Activated CD4-positive, alpha-beta T cell treated with anti-CD3 and anti-CD28 coated beads, Interleukin-2, amount 50 U/mL, for 16 hours (primary cell): ENCODE measurements at places on chromosomes 5 and 9.

GRCh38 chr9:134811673-134812342 is 68.8 kb upstream of the FCN2 start:
- DNase-seq, result no peak

DNA sequence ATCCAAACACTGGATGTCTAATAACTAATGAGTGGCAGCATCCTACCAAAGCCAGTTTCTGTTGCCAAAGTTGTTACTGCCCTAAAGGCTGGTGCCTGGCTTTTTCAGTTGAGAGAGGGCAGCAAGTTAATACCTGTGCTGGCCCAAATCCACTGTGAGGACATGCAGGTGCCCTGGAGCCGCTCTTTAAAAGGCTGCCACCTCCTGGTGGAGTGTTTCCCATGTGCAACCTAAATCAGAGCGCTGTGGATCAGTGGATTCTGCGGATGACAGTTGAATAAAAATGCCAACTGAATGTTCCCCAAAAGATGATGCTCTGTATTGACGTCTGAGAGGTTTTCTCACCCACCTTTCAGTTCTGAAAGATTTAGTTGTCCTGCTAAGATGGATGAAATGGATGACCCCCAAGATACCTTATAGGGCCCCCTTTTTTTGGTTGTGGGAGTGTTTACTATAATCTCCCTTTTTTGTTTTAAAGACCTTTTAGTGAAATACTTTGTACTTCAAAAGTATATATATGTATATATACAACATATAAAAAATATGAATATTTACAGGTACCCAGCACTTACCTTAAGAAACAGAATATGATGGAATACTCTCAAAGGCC is 146.4 kb downstream of the EGFLAM start:
- no peak for DNase-seq

DNA sequence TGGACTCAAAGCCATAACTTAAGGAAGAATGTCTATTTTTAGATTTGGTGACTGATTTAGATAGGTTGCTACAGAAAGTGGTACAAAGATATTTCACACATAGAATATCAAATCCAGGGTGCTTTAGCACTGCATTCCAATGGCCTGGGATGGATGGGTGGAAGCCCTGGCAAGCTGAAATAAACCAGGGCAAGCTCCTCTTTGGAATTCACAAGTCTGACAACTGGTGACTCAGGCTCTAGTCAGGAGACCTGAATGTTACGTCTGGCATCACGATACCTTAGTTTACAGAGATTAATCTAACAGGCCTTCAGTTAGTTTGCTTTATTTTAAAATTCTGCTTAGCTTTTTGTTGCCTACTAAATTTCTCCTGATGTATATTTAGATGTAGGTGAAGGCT is 144.0 kb downstream of the TMC1 start:
- no peak for DNase-seq

DNA sequence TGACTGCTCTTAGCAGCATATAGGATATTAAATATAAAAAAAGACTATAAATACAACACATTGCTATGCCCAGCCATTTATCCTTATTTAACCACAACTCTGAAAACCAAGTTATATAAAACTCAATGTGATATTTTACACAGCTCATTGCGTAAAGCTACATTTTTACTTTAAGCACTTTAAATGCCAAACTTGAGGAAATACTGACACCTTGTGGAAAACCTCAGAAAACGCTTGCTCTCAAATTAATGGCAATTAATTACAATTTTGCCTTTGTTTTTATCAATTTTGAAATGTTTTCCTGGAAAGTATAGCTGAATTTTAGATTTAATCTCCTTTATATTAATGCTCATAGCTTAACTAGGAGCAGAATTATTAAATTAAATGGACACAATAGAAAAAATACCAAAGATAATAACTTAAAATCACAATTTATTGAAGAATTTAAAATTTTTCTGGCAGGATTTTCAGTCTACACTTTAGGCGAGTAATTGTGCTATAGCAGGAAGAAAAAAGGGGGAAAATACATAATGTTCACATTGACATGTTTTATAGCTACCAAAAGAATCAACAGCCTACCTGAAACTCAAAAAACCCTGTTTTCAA is 25.2 kb upstream of the PLAC8L1 start:
- DNase-seq, result peak; percentile 20

DNA sequence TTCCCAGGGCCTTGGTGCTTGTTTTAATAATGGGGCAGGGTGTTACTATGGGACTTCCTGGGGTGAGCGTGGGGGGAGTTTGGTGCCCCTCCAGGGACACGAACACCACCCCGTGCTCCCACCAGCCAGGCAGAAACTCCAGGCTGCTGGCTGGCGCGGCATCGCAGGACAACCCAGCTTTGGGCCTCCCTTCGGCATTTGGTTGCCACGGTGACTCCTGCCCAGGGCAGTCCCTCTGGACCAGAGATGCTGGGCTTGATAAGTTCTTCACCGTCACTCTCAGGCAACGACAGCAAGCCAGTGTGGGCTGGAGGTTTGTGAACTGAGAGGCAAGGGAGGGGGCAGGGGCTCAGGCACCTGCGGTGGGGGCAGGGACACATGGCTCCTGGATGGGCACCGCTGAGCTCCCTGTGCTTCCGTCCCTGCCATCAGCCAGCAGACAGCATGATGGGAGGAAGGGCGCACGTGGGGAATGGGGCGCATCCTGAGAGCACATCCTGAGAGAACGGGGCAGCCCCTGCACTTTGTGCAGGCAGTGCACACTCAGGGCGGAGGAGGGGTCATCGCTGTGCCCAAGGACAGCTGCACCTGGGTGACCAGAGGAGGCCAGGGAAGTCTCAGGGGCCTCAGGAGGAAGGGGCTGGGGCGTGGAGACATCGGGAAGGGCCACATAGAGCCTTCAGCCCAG is 116.4 kb downstream of the RXRA start:
- no peak for DNase-seq

- DNase-seq, result no peak
These were observed 17.0 kb downstream of the C1QTNF2 start for GRCh38 chr5:160353379-160353778.

- peak; percentile 99 for DNase-seq
These were observed at the start of gene NHP2 for GRCh38 chr5:178153530-178154340. Gene NHP2, minus strand, starts transcription at chr5:178153885. Its CDS starts 68 bp downstream, at chr5:178153817.

DNA sequence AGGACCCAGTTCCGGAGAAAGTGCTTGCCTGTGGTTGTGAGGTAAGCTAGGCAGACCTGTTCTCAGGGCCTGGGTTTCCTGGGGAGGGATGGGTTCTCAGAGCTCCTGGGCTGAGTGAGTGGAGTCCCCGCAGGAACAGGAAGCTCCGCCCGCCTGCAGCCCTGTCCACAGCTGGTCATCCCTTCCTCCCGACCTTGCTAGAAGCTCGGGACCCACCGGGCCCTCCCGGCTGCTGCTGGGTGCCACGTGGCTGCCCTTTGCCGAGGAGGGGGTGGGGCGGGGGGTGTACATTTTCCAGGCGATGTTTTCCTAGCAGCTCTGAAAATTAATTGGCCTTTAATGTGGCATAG is 198.1 kb downstream of the C9orf50 start:
- no peak for DNase-seq

GRCh38 chr9:128555180-128555721 is 2.9 kb downstream of the SPTAN1 start:
- DNase-seq, result no peak

GRCh38 chr5:79474367-79475151 is 39.4 kb downstream of the HOMER1 start:
- DNase-seq, result no peak

GRCh38 chr9:102445181-102445747 is 549.9 kb upstream of the CYLC2 start:
- DNase-seq, result no peak

- DNase-seq, result no peak
These were observed 104.1 kb upstream of the TUT7 start for GRCh38 chr9:86458191-86458855.

DNA sequence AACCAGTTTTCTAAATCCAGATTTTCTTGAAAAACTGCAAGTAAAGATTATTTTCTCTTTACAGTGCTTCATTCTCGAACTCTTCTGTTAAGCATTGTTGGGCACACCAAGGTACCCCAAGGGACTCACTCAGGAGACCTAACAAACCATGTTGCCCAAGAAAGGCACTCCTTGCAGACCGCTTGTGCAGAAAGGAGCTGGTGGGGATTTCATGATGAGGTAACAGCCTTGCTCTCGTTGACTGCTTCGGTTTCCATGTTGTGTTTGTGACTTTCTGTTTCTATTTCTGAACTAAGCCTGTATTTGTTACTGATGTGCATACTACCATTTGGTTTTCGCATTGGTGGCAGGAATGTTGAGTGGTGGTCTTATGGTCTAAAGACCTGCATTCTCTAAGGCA is 266.6 kb upstream of the DAP start:
- DNase-seq, result no peak

DNA sequence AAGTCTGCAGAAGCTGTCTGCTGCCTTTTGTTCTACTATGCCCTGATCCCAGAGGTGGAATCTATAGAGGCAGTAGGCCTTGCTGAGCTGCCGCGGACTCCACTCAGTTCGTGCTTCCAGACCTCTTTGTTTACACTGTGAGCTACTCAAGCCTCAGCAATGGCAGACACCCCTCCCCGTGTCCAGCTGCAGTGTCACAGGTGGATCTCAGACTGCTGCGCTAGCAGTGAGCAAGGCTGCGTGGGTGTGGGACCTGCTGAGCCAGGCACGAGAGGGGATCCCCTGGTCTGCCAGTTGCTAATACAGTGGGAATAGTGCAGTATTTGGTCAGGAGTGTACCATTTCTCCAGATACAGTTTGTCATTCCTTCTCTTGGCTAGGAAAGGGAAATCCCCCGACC is 99.6 kb downstream of the SLCO4C1 start:
- DNase-seq, result no peak

DNA sequence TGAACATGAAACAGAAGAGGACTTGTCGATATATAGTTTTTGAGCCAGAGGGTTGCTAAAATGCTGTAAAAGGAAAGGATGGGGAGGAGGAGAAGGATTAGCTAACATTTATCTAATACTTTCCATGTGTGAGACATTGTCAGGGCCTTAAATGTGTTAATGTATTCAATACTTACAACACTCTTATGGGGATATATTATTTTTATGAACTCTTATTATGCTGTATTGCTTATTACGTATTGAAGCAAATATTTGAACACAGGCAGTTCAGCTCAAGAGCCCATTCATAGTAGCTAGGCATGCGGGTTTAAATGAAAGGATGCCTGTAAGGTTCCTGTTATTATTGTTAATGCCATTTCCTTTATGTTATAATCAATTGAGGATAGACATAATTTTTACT is 391.5 kb downstream of the CCDC171 start:
- no peak for DNase-seq

DNA sequence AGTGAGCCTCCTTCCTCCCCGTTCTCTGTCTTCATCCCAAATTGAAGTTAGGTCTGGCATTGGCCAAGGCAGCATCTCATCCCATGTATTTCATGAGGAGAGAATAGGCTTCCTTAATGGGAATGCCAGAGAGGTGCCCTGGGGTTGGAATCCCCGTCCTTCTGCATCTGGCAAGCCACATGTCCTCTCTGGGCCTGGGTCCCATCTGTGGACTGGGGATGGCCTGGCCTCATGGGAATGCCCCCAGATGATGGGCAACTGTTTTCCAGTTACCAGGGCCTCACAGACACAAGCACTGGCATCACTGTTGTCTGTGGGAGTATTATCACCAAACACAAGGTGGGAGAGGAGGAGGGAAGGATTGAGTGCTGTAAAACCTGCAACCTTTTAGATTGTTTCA is 153.9 kb downstream of the FSTL4 start:
- no peak for DNase-seq
